Sigmoid colon (tissue), 7 donors: ENCODE measurements at places on chromosomes 13 and 19. TPM values are rescaled to one million over a fixed set of nuclear protein-coding genes. Genes with fewer than 3 reads are reported as not detected.

DNA sequence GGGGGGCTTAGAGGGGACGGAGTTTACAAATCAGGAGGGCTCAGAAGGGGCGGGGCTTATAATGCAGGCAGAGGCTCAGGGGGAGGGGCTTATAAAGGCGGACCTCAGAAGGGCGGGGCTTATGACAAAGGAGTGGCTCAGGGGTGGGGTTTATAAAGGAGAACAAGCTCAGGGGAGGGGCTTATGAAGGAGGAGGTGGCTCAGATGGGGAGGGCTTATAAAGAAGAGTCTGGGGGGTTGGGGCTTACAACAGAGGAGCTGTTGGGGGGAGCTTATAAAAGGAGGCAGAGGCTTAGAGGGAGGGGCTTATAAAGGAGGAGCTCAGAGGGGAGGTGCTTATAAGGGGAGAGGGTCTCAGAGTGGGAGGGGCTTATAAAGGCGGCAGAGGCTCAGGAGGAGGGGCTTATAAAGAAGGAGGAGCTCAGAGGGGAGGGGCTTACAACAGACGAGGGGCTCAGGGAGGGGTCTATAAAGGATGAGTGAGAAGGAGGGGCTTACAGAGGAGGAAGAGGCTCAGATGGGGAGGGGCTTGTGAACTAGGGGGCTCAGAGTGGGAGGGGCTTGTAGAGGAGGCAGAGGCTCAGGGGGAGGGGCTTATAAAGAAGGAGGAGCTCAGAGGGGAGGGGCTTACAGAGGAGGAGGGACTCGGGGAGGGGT, 1.0 kb downstream of the SMIM24 start:
- H3K27me3 ChIP-seq = peaks cover 20% of the 10 kb centered on the region
- DNase-seq = no peak
- no peaks in the 10 kb centered on the region for H3K36me3 ChIP-seq
- H3K27ac ChIP-seq = no peak overlapping the region
- no peak overlapping the region for H3K4me3 ChIP-seq

The IRGC gene
- total RNA-seq = not detected

DNA sequence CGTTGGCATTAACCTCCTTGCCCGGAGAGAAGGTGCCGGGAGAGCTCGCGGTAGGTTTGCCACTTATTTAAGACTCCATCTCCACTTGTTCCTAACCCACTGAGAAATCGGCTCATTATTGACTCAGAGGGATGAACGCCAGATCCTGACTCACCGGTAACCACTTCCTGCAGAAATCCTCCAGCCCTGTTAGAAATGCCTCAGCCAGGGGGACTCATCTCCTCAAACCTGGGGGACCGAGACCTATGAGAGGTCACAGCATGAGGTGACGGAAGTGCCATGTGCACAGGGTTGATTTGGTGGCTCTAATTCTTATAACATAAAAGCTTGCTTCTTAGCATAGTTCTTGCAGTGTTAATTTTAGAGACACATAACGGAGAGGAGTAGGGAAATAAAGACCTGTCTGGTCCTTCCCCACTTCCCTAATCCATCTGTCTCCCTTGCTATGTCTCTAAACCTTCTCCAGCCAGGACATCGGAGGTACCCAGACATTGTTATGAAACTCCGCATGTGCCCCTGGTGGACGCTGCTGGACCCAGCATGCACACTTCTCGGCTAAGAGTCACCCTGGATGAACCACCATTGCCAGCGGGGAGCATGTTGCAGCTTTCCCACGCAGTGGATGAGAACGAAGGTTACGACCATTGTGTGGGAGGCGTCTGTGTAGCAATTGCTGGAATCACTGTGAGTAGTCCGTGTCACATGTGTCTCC, 158.9 kb downstream of the EFNB2 start:
- peak; percentile 66 for DNase-seq
- H3K4me3 ChIP-seq = no peak overlapping the region
- H3K27me3 ChIP-seq = no peaks in the 10 kb centered on the region
- no peaks in the 10 kb centered on the region for H3K36me3 ChIP-seq
- H3K27ac ChIP-seq = no peak overlapping the region

The ZNF69 gene
- total RNA-seq = 23.2 TPM

- no peak overlapping the region for H3K27ac ChIP-seq
- no peaks in the 10 kb centered on the region for H3K4me1 ChIP-seq
- DNase-seq = no peak
- no peaks in the 10 kb centered on the region for H3K36me3 ChIP-seq
- no peaks in the 10 kb centered on the region for H3K27me3 ChIP-seq
Observed at GRCh38 chr13:106078191-106078590, 457.3 kb downstream of the EFNB2 start.

DNA sequence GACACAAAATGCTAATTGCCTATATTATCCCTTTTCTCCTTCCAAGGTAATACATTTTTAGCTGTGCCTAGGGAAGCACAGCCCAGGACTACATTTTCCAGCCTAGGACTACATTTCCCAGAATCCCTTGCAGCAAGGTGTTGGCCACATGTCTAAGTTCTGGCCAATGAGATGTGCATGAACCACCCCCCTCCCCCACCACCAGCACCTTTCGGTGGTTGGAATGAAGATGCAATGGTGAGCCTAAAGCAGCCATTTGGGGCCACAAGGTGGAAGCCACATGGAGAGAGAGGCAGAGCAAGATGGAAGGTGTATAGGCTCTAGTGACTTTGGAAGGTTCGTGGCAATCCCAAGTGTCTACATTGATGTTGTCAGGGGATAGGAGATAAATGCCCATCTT, 16.2 kb downstream of the UNC13A start:
- DNase-seq = no peak
- no peak overlapping the region for H3K4me3 ChIP-seq
- no peak overlapping the region for H3K27ac ChIP-seq
- no peaks in the 10 kb centered on the region for H3K4me1 ChIP-seq
- H3K36me3 ChIP-seq = no peaks in the 10 kb centered on the region

The S1PR5 gene
- not detected for total RNA-seq

The STRN4 gene
- 42.5 TPM for total RNA-seq

DNA sequence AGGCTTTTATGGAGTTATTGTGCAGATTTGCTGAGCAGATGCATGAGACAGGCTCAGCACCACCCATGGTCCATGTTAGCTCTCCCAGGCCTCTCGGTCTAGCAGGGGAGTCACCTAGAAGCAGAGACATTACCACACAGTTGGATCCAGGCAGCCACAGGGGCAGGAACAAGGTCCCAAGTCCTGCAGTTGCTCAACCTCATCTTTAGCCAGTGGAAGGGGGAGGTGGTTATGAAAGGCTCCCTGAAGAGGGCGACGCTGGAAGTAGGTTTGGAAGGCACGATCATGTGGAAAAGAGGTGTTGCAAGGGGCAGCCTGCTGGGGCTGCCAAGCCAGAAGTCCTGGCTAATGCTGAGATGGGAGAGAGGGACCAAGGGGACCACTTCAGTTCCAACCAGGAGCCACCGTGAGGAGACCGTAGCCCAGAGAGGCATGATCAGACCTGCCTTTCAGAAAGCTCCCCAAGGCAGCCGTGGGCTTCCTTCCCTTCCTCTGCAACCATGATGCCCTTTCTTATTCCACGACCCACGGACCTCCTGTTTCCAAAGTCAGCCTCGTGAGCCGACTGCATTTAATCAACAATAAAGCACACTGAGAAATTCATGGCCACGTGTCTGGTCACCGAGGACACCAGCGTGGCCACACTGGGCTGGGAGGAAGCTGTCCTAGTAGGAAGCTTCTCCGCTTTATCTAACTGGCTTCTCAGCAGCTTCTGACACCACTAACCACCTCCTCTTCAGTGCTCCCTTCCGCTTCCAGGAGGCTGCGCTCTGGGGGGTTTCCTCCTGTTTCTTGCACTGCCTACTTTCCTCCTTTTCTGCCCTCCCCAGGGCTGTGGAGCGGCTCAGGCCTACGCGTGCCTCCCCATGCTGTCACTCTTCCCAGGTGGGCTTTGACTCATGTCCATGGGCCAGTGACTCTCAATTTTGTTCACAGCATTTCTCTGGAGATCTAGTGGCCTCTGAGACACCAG, 2.6 kb downstream of the AP1M1 start:
- H3K4me3 ChIP-seq = no peak overlapping the region
- peak; percentile 78 for DNase-seq
- H3K27ac ChIP-seq = no peak overlapping the region
- H3K4me1 ChIP-seq = peaks cover 30% of the 10 kb centered on the region
